ENCODE measurements at places on chromosomes 12 and 14.

DNA sequence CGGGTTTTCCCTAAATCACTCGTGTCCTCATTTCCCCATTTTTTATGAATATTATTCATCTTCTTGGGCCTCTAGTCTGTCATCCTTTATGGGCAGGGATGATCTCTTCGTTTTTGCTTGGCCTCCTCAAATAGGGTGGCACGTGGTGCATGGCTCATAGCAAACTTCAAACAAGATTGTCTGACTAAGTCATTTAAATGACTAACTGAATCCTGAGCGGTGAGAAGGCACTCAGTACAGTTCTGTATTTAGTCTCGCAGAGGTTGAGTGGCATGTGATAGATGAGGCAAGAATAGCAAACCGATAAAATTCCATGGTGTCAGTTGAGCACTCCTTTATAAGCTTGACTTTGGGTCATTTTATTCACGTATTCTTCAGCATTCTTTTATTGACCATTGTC is 5.7 kb upstream of the JDP2 start:
- no peak for DNase-seq

- no peak for DNase-seq
Measured at GRCh38 chr12:99004799-99005466, 359.8 kb downstream of the APAF1 start.

GRCh38 chr12:56462565-56462964 is 5.8 kb upstream of the SPRYD4 start:
- no peak for DNase-seq

DNA sequence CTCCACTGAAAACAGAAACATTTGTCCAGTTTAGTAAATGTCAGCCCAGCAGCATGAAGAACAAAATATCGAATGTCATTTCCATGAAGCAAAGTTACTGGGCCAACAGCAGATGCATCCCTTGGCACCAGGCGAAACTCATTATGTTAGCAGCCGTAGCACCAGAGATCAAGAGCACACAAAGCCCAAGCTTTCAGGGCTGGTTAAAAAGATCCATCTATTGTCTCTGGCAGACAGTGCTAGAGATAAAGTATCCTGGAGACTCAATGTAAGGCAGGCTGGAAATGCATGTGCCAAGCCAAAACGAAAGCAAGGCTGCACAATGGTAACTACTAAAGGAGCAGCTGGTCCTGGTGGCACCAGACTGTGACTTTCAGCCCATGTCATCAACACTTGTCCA is 120.3 kb upstream of the PLEKHG7 start:
- DNase-seq = no peak

DNA sequence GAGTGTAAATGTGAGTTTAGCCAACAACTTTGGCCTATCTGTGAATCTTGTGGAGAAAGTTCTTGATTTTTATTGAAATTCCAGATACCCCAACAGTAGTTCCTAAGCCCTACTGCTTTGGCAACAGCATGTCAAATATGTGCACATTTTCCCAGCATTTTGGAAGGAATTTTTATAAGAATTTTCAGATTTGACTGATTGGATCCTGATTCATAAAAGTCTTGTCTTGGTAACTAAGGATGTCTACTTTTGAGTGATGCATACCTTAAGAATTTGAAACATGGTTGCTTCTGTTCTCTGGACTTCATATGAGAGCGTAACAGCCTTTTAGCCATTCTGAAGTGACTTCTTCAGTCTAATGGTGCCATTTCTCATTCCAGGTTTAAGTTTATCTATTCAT is 106.7 kb downstream of the ANO4 start:
- no peak for DNase-seq

GRCh38 chr14:61345151-61345482 is 23.7 kb downstream of the PRKCH start:
- no peak for DNase-seq

GRCh38 chr14:52018252-52018651 is 28.9 kb downstream of the RTRAF start:
- DNase-seq = no peak

- no peak for DNase-seq
Measured at GRCh38 chr12:43550831-43551271, 1.2 kb downstream of the ADAMTS20 start.

DNA sequence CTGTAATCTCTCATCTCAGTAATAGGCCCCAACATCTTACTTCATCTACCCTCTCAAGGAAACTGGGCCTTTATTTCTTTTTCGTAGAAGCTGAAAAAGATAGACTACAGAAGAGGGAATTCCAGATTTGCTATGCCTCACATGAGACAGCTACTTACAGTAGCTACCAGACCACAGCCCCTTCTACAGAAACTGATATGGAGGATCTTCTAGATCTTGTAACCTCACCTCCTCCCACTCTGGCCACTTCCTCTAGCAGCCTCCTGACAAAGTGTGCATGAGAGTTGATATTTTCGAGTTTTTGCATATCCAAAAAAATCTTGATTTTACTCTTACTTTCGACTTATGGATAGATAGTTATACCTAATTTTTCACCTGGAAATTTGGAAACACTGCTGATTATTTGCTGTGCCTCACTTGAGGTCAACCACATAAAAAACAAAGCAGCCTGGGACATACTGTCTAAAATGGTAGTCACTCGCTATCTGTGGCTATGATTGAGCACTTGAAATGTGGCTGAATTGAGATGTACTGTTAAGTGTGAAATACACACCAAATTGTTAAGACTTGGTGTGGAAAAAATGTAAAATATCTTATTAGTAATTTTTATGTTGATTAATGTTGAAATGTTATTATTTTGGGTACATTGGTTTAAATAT is 86.3 kb upstream of the NID2 start:
- no peak for DNase-seq

DNA sequence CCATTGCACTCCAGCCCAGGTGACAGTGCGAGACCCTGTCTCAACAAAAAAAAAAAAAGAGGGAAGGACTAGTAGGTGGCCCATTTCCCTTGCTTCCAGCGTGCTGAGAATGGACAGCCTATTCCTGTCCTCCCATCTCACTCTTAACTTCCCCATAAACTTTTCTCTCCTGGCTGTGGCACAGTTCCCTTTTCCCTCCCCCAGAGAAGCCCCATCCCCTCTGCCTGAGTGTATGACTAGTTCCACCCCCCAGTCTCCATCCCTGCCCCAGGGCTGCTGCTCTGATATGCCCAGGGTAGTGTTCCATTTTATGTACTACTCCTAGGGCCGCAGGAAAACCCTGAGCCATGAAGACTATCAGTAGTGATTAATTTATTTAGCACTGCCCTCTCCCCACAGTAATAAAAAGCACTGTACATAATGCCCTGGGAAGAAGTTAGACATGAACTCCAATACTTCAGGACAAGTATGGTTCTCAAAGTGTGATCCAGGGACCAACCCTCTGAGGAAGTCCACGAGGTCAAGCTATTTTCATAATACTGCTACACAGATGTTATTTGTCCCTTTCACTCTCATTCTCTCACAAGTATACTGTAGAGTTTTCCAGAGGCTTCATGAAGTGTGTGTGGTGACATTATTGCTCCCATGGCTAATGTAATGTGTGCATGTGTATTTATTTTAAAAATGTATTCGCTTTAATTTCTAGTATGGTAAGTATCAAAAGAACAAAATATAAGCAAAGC is 11.5 kb upstream of the CHD4 start:
- DNase-seq = no peak

DNA sequence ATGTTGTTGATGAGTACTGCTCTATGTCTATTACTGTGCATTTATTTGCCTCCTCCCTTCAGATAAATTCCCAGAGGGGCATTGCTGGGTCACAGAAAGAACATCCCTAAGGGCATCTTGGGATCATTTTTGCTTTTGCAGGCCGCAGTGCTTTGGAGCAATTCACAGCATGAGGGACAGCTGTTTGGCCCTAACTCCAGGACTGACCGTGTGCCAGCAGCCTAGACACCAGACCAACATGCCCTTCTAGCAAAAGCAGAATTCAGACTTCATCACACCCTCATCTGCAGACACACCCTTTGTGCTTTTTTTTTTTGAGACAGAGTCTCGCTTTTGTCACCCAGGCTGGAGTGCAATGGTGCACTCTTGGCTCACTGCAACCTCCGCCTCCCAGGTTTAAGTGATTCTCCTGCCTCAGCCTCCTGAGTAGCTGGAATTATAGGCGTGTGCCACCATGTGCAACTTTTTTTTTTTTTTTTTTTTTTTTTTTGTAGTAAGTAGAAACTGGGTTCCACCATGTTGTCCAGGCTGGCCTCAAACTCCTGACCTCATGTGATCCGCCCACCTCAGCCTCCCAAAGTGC is 31.0 kb downstream of the RNF34 start:
- DNase-seq = no peak

DNA sequence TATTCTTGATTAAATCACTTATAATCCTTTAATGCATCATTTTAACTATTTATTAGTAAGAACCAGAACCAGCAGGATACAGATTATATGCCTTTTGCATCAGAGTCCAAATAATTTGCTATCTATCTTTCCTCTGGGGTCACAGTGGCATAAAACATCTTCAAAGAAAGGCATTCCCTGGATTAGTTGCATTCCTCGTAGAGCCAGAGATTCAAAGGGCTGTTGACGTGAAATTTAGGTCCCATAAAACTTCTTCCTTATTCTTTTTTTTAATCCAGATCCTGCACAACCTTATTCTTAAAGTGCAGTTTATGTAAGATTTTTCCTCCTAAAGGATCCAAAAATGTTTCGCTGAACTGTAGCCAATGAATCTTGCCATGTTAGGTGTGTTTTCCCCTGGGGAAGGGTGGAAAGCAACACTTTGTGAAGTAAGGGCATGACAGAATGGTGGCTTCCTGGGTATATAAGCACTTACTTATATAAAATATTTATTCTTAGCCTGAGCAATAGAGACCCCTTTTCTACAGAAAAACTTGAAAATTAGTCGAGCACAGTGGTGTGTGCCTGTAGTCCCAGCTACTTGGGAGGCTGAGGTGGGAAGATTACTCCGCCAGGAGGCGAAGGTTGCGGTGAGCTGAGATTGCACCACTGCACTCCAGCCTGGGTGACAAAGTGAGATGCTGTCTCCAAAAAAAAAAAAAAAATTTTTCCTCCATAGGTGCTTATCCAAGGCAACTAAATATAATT is 208.7 kb downstream of the PCNX1 start:
- no peak for DNase-seq

- DNase-seq = peak; percentile 79
Measured at GRCh38 chr14:91059576-91060350, 678 bp downstream of the RPS6KA5 start.

DNA sequence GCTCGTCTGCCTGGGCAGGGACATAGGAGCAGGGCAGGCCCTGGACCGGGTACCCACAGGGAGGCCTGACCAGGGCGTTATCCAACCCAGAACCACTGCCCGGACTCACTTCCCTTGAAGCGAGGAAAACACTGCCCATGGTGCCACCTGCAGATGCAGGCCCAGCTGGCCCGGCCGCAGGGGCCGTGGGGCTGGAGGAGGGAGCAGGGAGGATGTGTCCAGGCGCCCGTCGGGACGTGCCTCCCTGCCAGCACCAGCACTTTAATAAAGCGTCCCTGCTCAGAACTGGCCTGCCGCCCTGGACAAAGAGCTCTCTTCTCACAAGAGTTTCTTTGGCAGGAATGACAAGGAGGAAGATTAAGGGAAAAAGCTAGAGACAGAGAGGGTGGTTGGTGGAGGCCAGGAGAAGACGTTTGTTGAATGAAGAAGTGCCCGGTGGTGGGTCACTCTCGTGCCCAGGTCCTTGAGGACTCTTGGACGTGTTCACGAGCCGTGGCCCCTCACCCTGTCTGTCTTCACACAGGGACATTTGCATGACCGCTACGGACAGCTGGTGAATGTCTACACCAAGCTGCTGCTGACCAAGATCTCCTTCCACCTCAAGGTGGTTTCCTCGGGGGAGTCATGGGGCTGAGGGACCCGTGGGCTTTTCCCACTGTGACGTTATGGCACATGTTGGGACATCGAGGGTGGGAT is 14.2 kb downstream of the HIP1R start:
- DNase-seq = no peak

- DNase-seq = no peak
Measured at GRCh38 chr14:88092529-88092928, 87.6 kb downstream of the GPR65 start.

- peak; percentile 97 for DNase-seq
Measured at GRCh38 chr12:131104463-131105350, 151.0 kb downstream of the ADGRD1 start.

GRCh38 chr12:27285403-27285802 is 41.3 kb downstream of the STK38L start:
- no peak for DNase-seq

DNA sequence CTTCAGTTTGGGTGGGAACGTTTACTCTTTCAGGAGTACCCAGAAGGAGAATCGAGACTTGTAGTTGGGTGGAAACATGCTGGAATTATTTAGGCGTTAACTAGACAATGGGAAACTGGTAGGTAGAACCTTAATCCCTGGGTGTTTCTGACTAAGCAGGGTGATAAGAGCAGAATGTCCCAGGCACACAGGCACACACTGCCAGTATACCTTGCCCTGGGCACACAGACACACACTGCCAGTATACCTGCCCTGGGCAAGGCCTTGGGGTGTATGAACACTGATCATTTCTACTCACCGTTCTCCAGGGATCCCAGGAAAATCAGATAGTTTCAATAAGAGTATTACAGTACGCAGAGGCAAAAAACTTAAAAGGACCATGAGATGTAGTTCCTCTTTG is 115.5 kb downstream of the SNAPC1 start:
- no peak for DNase-seq

DNA sequence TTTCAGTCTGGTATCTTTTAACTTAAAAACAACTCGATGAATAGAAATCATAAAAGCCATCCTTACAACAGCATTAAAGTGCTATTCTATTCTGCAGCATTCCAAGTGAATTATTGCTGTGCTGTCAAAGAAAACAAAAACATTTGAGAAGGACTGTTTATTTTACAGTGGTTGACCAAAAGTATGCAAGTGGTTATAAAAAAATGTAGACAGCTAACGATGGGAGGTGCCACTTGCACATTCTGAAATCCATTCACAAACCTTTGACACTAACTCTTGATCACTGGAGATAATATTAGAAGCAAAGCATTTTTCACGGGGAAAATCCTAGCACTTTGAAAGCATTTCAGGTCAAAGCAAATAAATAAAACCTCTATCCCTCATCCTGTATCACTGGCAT is 55.6 kb downstream of the HMGA2 start:
- DNase-seq = no peak

- DNase-seq = no peak
Measured at GRCh38 chr12:49618576-49618975, 4.8 kb upstream of the PRPF40B start.

DNA sequence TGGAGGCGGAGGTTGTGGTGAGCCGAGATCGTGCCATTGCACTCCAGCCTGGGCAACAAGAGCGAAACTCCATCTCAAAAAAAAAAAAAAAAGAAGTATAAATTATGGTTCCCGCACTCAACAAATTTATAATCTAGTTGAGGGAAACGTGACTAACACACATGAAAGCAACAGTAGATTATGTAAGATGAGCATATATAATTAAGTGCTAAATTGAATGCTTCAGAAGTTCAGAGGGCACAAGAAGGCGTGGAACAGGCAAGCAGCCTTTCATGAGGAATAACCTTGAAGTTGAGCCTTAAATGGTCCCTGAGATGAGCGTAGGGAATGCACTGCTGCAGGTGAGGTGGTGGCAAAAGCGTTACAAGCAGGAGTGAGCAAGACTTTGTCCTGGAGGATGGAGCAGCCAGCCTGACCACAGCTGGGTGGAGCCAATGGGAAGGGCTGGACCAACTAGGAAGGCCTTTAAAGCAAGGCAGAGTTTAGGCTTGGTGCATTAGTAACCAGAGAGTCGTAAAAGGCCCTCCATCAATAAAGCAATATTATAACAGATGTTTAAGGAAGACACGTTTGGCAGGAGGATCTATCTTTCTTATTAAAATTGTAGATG is 30.6 kb upstream of the TUBA1A start:
- DNase-seq = no peak

- DNase-seq = no peak
Measured at GRCh38 chr14:36313206-36313605, 7.2 kb downstream of the MBIP start.

GRCh38 chr12:6315184-6315583 is 4.7 kb downstream of the PLEKHG6 start:
- no peak for DNase-seq
